ENCODE measurements at places on chromosomes 1 and 21.

DNA sequence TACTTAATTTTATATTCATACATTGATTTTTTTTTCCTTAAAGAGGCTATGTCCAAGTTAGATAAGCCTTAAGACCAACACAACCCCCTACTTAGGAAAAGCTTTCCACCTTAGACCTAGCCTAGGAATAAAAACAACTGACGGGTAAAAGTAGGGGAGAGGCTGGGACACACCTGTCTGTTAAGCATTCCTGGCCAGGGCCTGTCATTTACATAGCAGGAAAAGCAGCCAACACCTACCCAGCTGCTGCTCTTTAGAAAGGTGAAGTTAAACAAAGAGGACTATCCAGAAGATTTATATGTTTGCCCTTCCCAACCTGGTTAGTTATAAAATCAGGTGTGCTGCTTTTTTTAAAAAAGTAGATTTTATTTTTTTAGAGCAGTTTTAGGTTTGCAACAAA, 29.1 kb upstream of the SAMD13 start:
- DNase-seq, result no peak

DNA sequence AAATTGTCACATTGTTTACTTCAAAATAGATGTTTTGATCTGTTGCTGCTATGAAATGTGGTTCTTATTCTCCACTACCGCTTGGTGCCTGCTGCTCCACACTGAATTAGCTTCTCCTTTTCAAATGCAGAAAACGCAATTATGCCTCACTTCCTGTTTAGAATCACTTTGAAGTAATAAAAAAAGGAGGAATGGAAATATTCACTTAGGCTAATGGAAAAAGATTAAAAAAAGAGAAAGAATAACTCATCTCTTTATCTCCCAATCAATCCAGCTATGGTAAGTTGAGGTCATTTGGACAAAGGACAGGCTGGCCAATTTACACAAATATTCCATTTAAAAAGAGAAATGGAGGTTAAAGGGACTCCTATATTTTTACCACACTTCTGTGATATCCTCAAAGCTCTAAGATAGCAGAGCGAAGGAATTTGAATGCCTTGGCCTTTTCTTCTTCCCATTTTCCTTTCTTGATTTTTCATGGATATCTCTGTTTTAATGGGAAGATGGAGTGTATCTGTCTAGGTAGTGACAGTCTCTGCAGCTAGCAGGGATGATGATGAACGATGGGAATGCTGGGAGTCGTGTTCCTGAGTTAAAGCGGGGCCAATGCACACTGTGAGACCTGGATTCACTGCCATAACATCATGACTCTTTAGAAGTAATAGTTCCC, 35.7 kb downstream of the RGS5 start:
- no peak for DNase-seq

DNA sequence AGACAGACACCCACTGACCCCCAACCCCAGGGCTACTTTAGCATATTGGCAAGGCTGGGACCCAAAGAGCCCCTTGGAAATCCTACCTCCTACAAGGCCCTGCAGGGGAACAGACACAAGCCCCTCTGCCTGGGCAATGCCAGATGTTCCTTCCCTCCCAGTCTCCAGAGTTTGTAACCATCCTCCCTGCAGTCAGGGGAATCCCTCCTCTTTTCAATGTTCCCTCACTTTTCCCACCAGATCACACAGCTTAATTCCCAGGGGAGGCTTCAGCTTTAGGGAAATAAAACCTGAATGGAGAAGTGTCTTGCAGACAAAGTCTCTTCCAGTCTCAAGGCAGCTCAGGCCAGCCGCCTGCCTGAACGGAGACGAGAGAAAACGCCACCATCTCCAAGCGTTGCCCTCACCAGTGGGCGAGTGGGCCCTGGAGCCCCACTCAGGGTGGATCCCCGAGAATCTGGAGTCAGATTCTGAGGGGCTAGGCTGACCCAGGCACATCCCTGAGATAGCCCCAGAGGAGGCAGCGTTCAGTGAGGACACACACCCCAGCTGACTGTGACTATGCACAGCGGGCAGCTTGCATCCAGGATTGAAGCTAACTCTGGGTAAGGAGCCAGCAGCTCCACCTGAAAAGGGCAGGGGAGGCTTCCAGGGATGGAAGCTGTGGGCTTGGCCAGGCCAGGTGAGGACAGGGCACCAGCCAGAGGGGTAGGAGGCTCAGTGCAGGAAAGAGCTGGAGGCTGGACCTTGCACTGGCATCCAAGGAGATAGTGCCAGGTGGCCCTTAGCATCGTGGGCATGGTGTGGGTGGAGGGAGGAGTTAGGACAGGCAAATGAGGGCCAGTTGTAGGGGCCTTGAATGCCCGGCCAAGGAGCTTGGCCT, 44.0 kb upstream of the ZC3H12A start:
- no peak for DNase-seq

DNA sequence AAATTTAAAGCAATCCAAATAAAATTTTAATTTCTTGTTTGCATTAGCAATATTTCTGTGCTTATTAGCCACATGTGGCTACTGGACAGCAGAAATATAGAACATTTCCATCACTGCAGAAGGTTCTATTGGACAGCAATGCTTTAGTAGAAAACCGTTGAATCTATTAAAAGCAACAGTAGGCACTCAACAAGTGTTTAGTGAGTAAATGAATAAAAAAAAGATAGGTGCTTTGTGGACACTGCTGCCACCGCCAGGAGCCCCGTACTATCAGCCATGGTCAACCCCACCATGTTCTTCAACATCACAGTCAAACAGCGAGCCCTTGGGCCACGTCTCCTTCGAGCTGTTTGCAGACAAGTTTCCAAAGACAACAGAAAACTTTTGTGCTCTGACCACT, 74.5 kb upstream of the MUTYH start:
- DNase-seq, result no peak

GRCh38 chr1:201311356-201312011, 28.2 kb downstream of the PKP1 start:
- DNase-seq, result no peak

- peak; percentile 51 for DNase-seq
Measured at GRCh38 chr1:7902478-7903085, 38.1 kb downstream of the TNFRSF9 start.

DNA sequence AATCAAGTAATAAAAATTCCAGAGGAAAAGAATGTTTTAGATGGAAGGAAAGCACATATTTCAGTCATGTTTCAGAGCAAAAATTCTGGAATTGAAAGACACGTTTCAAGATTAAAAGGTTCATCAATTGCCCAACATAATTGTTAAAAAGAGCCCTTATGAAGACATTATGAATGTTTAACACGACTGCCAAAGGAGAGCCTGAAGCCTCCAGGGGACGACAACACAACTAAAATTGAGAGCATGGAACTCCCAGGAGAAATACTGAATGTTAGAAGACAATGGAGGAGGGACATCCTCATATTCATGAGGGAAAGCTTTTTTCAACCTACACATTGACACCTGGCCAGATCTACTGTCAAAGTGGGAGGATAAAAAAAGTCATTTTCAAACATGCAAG, 16.0 kb downstream of the OR2T11 start:
- DNase-seq, result no peak

DNA sequence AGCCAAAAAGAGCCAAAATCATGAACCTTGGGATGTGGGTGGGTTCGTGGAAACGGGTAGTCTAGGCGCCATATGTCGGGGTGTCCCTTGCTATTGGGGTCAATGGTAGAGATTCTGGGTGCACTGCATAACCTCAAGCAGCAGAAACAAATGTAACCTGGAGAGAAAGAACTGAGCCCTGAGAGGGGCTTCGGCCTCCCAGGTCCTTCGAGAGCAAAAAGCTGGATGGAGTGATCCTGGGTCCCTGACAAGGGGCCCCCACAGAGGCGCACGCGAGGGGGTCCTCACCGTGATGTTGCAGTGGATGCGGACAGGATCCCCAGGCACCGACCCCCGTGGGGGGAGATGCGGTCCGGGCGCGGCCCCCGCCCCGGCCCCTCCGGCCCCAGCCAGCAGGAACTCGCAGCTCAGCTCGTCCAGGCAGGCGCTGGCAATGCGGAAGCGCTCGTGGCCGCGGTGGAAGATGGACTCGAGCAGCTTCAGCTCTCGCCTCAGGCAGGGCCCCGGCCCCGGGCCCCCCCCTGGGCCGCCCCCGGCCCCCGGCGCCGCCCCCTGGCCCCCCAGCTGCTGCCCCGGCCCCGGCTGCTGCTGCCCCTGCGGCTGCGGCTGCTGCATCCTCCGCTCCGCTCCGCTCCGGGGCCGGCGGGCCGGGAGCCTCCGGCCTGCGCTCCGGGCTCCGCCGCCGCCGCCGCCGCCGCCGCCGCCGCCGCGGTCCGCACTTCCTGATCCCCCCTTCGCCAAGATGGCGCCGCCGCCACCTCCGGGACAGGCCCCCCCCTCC, at the start of gene UBE2Q1:
Gene UBE2Q1, minus strand, starts transcription at position 724 of the 781 bp plus-strand sequence. Its CDS starts 109 bp downstream, at position 615.
- DNase-seq, result no peak

GRCh38 chr1:94709891-94710581, 110.1 kb upstream of the SLC44A3 start:
- no peak for DNase-seq

- DNase-seq, result no peak
Measured at GRCh38 chr1:50458507-50458906, 35.3 kb upstream of the DMRTA2 start.

DNA sequence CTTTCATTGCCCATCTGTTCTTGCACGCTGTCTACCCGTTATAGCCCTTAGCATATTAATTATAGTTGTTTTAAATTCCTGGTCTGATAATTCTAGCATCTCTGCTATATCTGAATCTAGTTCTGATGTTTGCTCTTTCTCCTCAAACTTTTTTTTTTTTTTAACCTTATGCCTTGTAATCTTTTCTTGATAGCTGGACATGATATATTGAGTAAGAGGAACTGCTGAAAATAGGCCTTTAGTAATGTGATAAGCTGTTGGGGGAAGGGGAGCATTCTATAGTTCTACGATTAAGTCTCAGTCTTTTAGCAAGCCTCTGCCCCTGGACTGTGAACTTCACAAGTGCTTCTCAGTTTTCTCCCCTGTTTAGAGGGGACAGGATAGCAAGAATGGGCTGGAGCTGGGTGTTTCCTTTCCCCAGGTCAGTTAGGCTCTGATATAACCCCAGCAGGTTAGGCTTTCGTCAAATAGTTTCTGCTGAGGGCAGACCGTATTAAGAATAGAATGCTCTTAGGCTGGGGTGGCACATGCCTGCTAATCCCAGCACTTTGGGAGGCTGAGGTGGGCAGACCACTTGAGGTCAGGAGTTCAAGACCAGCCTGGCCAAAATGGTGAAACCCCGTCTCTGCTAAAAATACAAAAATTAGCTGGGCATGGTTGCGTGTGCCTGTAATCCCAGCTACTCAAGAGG, 62.2 kb downstream of the ZFYVE9 start:
- no peak for DNase-seq

GRCh38 chr1:31586376-31587327, 10.3 kb downstream of the TINAGL1 start:
- no peak for DNase-seq

- DNase-seq, result peak; percentile 30
Measured at GRCh38 chr1:86972262-86972661, 57.8 kb downstream of the HS2ST1 start.

GRCh38 chr1:77218477-77219165, 609 bp downstream of the PIGK start:
- peak; percentile 6 for DNase-seq

- DNase-seq, result peak; percentile 75
Measured at GRCh38 chr1:30379684-30380624, 343.4 kb downstream of the MATN1 start.

DNA sequence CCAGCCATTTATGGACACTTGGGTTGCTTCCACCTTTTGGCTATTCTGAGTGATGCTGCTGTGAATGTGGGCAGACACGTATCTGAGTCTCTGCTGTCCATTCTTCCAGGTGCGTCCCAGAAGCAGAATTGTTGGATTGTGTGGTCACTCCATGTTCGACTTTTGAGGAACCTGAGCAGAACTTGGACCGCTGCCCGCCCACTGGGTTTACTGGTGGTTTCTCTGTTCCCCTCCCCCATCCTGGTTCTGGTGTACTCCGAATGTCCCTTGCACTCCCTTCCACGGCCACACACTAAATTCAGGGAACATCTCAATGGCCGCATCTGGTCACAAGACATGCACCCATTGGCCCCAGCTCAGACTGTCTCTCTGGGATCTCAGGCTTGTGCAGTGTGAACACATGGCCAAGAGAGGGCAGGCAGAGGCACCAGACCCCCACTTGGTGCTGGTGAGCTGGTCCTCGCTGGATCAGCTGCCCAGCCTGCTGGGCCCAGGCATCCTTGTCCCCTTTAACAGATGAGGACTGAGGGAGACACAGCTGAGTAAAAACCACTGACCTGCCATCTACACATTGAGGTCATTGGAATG, 565.1 kb downstream of the NPHP4 start:
- no peak for DNase-seq

DNA sequence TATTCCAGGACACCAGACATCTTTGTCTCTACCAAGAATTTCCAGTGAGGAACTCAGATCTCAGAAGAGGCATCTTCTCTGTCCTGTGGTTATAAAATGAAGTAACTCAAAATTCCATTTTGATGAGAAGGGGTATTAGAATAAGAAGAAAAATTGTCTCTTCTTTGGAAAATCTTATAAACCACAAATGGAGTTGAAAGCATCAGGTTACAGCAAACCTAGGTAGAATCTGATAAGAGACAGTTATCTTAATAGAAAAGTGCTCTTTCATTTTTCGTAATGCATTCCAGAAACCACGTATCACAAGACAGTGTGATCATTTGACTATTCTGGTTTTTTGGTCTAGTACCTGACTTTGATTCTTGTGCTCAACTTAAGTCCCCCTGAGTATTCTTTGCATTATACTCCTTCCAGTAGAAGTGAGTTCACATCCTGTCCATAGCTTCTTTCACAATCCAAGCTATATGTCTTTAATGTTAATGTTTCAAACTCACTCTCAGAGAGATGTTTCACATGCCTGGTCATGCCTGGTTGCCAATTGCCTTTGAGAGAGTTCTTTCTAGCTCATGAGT, 120.9 kb upstream of the PRDX6 start:
- DNase-seq, result no peak

GRCh38 chr1:9823943-9824701, at the start of gene CLSTN1:
TSS of gene CLSTN1 (minus strand) at chr1:9823965. CDS start at chr1:9823733, 232 bp downstream.
- DNase-seq, result peak; percentile 33

GRCh38 chr1:246837418-246838117, 94.2 kb downstream of the AHCTF1 start:
- DNase-seq, result no peak

DNA sequence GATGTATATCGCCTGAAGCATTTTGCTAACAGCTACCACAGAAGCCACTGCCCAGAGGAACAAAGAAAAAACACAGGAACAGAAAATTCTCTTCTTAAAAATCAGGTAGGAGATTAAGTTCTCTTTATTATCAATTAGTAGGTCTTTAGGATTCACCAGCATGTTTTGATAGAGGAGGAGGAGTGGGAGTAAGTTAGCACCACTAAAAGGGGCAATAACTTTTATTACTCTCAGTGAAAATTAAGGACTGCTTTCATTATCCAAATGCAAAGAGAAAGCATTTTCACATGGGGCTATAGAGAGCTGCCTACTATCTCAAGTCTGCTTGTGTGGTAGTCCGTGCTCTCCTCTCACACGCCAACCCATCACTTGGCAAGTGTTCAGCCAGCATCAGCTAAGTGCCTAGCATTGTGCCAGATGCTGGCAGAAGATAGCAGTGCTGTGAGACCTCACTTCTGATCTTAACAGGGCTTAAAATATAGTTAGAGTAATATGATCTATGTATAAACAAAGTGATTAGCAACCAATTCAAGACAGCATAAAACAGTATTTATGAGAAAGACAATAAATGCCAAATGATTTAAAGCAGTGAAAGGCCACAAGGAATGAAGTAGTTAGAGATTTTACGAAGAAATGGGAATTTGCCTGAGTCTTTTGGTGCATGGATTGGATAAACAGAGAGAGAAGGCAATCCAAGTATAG, 39.8 kb downstream of the ASTN1 start:
- no peak for DNase-seq

Measured in DMS79 (cell line).